CD4-positive, alpha-beta T cell treated with Interleukin-15 for 4 hours (primary cell): ENCODE measurements at places on chromosomes 2 and 18.

- DNase-seq: no peak
These were observed 70.1 kb downstream of the SETBP1 start for GRCh38 chr18:44750774-44751173.

DNA sequence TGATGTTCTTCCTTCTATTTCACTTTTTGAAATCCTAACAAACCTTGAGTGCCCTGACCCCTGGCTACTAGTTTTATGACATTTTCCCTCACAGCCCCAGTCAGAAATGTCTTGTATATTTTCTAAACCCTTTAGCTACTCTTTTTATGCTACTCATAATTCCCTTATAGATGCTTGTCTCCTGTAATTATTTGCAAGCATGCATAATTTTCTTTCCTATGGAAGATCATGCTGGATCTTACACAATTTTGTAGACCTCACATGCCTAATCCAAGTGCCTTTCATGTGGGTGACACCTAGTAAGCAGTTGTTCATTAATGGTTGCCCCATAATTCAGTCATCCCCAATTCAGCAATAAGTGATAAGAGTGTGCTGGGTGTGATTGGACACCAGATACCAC lies 6.9 kb downstream of the GPD2 start:
- no peak for DNase-seq

DNA sequence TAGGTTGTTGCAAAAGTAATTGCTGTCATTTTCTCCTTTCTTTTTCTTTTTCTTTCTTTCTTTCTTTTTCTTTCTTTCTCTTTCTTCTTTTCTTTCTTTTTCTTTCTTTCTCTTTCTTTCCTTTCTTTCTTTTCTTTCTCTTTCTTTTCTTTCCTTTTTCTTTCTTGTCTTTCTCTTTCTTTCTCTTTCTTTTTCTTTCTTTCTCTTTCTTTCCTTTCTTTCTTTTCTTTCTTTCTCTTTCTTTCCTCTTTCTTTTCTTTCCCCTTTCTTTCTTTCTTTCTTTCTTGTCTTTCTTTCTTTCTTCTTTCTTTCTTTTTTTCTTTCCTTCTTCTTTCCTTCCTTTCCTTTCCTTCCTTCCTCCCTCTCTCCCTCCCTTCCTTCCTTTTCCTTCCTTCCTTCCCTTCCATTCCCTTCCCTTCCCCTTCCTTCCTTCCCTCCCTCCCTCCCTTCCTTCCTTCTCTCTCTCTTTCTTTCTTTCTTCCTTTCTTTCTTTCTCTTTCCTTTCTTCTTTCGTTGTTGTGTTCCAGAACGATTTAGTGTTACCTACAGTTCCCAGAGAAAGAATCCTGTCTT lies 178.9 kb downstream of the RPIA start:
- DNase-seq: no peak

DNA sequence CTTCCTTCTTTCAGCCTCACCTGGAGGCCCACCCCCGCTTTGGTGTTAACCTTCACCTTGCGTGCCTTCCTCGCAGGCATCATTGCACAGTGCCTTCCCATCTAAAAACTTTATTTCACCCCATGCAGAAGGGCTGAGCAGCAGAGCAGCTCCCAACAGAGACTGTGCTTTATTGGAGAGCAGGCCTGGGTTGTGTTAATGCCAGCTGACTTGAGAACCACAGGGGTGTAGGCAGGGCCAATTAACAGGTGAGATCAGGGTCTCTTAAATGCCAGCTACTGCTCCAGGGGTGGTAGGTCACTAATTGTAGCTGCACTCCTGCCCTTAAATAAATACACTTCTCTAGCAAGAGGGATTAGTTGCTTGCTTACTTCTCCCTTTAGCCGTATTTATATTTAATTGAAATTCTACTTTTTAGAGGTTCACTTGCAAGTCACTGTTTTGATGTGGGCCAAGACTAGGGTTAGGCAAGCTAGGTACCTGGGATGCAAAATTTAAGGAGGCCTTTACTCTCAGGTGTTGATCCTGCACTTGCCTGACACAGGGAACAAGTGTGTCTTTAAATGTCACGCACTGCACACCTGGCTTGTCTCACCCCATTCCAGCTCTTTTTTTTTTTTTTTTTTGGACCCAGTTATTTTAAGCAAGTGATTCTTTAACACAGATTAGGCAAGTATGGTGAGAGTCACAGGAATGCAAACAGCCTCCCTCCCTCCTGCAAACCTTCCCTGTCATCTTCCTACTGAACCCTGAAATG lies 54.5 kb downstream of the LYPD1 start:
- DNase-seq: no peak
